ENCODE measurements at places on chromosomes 12 and 14.

GRCh38 chr12:131803961-131804521 lies 24.2 kb upstream of the MMP17 start:
- DNase-seq, result no peak

DNA sequence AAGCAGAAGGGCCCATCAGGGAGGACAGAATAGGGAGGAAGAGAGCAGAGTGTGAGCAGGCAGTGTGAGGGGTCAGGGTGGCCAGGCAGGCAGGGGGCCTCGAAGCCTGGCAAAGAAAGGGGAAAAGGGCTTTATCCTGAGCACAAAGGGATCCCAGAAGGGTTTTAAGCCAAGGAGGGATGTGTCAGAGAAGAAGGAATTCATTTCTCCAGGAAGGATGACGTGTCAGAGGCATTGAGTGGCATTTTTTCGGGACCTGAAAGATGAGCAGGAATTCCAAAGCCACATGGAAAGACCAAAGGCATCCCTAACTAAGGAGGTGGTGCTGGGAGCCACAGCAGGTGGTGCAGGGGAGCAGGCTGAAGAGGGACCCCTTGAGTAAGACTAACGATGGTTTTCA lies 132.1 kb downstream of the DICER1 start:
- DNase-seq, result no peak

GRCh38 chr12:94286583-94287244 lies 138.3 kb downstream of the PLXNC1 start:
- DNase-seq, result no peak

DNA sequence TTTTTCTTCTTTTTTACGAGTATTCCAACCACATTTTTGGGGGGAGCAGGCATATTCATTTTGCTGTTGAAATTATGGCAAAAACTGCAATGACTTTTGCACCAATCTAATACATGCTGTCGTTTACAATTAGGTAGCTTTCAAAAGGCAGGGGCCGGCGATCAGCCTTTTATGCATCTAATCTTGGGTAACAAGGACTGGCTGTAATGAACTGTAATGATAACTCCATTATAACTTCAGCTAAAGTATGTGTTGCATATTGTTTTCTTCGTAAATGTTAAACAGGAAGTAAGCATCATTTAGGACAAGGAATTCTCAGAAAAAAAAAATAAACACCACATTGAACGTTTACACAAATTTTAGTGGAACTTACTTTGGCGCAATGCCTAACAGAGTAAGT lies 30.3 kb upstream of the KLRF1 start:
- DNase-seq, result no peak

GRCh38 chr12:119989361-119989730 lies 310 bp downstream of the BICDL1 start:
- no peak for DNase-seq

- DNase-seq, result no peak
Observed at GRCh38 chr14:45868863-45869262, 615.9 kb upstream of the MIS18BP1 start.

DNA sequence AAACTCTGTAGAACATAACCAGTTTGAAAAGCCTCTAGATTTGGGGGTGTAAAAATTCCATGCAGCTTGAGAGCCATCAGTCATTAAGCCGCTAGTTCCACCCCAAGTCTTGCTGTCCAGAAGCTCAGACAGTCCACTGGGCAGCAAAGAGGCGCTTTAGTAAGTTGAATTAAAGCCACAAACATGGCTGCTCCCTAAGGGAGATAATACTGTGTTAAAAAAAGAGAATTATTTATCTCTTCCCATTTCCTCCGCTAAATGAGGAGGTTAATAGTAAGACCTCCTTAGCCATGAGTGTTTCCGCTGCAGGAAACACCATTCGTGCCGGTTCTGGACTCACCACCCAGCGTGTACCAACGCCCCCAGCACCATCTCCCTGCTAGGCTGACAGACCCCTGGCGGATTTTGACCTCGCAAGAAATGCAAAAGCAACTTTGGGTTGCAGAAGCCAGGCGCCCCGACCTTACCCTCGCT lies 536 bp downstream of the TM7SF3 start:
- no peak for DNase-seq

DNA sequence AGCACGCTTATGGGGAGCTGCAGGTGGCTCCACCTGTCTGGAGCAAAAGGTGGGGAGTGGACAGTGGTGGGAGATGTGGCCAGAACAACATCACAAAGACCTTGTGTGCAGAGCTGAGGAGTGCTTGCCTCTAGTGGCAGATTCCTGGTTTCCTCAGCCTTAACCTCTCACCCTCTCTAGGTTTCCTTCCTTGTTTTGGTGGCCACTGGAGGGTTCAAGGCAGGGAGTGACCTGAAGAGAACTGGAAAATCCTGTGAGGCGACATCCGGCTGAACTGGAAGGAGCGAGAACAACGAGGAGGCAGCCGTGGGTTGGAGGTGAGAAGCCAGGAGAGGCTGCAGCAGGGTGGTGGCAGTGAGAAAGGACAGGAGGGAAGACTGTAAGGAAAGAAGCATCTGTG lies 6.3 kb upstream of the FLVCR2 start:
- no peak for DNase-seq

- DNase-seq, result no peak
Observed at GRCh38 chr12:100967189-100967588, 172.6 kb downstream of the ANO4 start.

- DNase-seq, result no peak
Observed at GRCh38 chr12:64383675-64384074, 6.9 kb downstream of the C12orf56 start.

DNA sequence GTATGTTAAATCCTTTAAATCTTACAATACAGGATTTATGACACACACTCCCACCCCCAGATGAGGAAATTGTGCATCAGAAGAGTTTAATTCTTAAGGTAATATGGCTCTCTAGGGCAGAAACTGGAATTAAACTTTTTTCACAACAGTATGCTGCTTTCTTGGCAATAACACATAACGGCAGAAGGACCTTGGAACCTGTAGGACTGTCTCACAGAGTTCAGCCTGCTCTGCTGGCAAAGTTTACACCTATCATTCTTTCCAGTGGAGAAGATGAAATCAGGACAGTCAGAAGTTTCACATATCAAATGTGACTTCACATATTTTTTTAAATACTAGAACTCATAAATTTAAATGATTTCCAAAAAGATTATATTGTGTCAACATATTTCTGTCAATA lies 30.6 kb upstream of the MYF6 start:
- DNase-seq, result no peak

DNA sequence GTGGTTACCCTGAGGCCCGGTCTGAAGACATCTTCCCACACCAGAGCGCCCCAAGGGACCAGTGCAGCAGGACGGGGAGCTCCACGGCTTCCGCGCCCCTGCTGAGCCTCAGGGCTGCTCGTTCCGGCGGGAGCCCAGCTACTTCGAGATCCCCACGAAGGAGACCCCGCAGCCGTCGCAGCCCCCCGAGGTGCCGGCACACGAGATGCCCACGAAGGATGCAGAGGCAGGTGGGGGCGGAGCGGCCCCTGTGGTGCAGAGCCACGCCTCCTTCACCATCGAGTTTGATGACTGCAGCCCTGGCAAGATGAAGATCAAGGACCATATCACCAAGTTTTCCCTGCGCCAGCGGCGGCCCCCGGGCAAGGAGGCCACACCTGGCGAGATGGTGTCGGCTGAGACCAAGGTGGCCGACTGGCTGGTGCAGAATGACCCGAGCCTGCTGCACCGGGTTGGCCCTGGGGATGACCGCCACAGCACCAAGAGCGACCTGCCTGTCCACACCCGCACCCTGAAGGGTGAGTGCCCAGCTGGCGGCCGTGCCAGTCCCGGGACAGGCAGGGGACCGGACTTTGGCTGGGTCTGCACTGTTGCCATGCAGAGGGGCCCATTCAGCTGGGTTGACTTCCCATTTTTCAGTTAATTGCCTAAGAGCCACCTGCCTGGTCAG lies 18.1 kb downstream of the CEP170B start:
- no peak for DNase-seq

DNA sequence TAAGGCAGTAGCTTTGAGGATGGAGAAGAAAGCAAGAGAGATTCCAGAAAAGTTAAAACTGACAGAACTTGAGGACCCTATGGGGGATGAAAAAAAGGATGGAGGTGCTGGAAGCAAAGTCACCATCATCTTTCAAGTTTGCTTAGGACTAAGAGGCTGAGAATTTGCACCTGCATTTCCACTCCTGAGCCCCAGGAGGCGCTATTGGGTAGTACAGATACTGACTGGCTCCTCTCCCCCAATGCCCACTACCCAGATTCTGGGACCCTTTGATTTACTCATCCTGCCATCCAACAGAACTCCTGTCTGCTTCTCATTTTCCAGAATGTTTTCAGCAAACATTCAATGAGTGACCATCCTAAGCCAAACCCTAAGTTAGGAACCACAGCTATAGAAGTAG lies 34.0 kb upstream of the CMKLR1 start:
- DNase-seq, result no peak

- no peak for DNase-seq
Observed at GRCh38 chr14:101072945-101073597, 169.5 kb upstream of the RTL1 start.

All from memory B cell (primary cell).